Fibroblast of the conjunctiva (primary cell): ENCODE measurements at places on chromosomes 1 and 21.

- DNase-seq: no peak
Observed at GRCh38 chr1:117370071-117370470, 2.8 kb downstream of the MAN1A2 start.

DNA sequence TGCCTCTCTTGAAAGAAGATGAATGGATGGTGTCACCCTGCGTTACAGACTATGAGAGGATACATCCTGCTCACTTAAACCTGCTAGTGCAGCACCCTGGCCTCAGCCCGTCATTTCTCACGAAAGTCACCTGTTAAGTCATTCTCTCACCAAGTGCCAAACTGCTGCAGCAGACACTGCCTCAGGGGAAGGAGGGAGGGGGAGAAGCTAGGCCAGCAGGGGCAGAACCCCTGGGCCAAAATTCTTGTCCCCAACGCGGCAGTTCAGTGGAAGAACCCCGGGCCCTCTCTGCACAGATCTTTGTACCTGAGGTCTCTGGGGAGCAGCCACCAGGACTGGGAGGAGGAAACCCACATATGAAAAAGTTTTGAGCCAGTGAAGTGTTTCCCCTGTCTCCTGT, 37.6 kb downstream of the SYT6 start:
- DNase-seq: no peak

DNA sequence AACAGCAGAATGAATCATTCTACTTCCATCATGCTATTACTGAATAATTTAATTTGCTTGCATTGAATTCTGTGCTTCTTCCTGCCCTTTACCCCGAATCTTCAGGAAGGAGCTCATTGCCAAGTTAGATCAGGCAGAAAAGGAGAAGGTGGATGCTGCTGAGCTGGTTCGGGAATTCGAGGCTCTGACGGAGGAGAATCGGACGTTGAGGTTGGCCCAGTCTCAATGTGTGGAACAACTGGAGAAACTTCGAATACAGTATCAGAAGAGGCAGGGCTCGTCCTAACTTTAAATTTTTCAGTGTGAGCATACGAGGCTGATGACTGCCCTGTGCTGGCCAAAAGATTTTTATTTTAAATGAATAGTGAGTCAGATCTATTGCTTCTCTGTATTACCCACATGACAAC, 44.2 kb downstream of the MAP3K7CL start:
- DNase-seq: no peak

GRCh38 chr1:82848043-82848442, 1047.3 kb downstream of the ADGRL2 start:
- DNase-seq: no peak

GRCh38 chr1:74363220-74363619, 128.0 kb downstream of the TNNI3K start:
- DNase-seq: no peak

DNA sequence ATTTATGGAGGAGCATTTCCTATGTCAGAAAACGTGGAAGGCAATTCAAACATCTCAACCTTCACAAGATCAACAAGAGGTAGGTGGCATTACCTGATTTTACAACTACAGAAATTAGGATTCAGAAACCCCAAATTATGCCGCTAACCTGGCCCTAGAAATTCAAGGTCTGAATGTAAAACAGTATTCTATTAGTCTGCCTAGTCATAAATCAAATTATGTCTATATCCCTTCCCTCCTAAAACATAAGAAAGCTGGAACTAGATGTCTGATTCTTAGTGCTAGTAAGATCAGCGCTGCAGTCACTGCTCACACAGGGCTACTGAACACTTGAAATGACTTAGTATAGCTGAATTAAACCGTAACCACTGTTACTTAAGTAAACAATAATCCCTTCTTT, 1.4 kb downstream of the TOMM20 start:
- no peak for DNase-seq

DNA sequence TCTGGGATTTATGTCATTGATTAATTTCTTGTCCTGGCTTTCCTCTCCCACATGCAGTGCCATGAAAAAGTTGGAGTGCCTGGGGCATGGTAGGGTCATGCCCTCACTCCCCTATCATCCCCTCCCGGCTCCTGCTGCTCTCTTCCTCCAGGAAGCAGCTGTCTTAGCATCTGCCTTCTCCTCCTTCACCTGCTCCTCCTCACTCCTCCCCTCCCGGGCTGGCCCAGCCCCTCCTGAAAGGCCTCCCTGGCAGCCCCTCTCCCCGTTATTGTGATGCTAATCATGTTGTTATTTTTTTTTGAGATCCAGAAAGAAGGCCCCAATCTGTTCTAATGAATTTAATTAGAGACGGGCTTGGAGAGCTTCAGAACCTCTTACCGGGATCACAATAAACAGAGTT, 36.3 kb upstream of the NFASC start:
- no peak for DNase-seq

DNA sequence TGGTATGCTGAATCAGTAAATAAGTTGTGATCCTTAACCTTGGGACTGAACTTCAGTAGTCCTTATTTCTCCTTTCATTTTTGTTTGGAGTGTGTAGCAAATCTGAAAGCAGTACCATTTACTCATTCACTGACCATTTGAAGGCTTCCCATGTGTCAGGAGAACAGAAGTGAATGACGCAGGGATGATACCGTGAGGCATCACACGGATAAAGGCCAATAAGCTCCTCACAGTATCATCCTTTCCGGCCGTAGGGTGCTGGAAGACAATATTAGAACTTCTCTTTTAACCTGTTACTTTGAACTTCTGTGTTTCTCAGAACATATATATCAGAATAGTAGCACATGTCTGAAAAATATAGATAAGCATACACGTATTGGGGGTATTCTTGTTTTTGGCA, 21.3 kb downstream of the BACH1 start:
- DNase-seq: no peak
